ENCODE measurements at places on chromosomes 3 and 15.

DNA sequence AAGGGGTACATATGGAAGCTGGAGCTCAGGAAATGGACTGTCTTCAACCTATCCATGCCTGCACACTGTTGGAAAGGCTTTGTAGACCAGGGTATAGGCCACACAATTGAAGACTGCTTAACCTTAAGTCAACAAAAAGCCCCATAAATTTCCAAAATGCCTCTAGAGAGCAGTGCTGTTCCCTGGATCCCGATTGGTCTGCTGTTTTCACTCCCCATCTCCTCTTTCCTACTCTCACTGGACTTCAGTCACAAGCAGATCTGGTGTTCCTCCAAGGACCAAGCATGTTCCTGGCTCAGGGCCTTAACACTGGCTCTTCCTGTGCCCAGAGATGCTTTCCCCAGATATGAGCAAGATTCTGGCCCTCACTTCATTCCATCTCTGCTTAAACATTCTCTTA, 22.8 kb upstream of the LRRC34 start:
- no peak for DNase-seq

GRCh38 chr3:112136959-112137693, 4.1 kb upstream of the GCSAM start:
- peak; percentile 11 for DNase-seq

DNA sequence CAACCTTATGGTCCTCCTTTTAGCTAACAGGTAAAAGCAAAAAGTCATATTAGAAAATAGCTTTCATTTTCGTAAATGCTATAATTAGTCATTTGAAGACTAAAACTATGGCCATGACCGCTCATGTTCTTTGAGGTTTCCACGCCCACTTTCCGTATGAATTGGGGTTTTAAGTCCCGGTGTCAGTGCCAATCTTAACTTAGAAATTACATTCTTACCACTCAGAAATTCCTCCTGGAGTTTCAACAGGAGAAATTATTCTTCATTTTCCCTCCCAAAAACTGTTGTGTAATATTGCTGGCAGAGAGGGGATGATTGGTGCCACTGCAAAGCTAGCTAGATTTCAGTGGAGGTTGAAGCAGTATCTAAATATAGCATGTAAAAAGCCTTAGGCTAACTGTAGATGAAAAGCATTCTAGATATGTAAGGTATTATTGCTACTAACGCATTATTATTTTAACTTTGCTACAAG, 71.0 kb upstream of the MDFIC2 start:
- DNase-seq: no peak

- no peak for DNase-seq
These were observed 602.1 kb downstream of the MAGI1 start for GRCh38 chr3:65436580-65436979.

DNA sequence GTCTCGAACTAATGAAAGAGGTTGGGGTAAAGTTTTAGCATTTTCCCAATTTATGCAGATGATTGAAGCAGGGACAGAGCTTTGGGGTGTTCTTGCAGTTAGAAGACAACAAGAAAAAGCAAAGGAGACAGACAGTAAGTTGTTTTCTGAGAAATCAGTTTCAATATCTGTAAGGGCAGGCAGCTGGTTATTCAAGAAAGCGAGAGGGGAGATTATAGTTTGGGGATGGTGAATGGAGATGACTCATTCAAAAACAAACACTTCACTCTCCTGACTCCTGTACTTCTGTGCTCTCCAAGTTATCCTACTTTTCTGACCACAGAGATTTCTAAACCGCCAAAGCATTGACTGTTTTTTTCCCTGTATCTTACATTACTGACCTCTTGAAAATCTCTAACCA, 352.0 kb downstream of the GAP43 start:
- no peak for DNase-seq

GRCh38 chr15:25249236-25250010, 189.4 kb downstream of the UBE3A start:
- DNase-seq: no peak

DNA sequence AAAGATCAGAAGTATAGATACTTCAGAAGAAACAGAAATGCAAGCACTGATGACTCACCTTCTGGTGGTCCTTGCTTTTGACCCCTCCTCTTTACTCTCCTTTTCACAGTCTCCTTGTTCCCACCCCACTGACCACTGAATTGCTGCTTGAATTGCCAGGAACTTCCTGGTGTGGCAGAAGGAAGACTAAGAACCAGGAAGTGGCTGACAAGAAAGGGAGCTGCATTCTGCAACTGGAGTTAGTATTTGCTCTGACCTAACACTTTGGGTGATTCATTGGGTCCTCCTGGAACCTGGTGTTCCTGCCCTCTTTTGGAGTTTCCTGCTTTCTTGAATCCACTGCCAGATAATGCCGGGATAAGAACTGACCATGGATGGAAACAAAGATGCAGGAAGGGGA, 23.0 kb downstream of the KY start:
- DNase-seq: no peak

- no peak for DNase-seq
These were observed 268.4 kb upstream of the ATP11B start for GRCh38 chr3:182524711-182525401.

- DNase-seq: no peak
These were observed 112.6 kb upstream of the ALCAM start for GRCh38 chr3:105254154-105254553.

- DNase-seq: no peak
These were observed 6.8 kb upstream of the INO80 start for GRCh38 chr15:41122849-41123248.
